ENCODE measurements at places on chromosomes 1 and 21. TPM values are rescaled to one million over a fixed set of nuclear protein-coding genes. Genes with fewer than 3 reads are reported as not detected.

DNA sequence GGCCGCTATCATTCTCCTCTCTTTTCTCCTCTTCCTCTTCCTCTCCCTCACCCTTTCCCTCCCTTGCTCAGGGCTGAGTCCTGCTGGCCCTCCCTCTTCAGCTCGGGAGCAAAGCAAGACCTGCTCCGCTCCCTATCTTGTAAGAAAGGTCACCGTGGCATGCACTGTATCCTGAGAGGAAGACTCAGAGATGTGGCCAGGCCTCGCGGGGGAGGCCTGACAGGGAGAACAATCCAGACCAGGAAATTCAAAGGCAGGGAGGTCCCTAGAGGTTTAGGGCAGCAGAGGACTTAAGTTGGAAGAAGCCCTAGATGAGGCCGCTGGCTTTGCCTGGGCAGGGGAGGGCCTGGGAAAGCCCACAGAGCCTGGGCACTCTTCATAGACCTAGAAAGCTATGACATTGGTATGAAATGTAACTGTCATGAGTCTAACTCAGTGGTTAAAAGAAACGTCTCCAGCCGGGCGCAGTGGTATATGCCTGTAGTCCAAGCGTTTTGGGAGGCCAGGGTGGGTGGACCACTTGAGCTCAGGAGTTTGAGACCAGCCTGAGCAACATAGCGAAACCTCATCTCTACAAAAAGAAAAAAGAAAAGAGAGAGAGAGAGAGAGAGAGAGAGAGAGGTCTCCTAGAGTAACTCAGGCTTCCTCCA is 14.6 kb upstream of the PTAFR start:
- no peak for DNase-seq

GRCh38 chr1:8866173-8866791 is 12.2 kb downstream of the ENO1 start:
- no peak for DNase-seq

DNA sequence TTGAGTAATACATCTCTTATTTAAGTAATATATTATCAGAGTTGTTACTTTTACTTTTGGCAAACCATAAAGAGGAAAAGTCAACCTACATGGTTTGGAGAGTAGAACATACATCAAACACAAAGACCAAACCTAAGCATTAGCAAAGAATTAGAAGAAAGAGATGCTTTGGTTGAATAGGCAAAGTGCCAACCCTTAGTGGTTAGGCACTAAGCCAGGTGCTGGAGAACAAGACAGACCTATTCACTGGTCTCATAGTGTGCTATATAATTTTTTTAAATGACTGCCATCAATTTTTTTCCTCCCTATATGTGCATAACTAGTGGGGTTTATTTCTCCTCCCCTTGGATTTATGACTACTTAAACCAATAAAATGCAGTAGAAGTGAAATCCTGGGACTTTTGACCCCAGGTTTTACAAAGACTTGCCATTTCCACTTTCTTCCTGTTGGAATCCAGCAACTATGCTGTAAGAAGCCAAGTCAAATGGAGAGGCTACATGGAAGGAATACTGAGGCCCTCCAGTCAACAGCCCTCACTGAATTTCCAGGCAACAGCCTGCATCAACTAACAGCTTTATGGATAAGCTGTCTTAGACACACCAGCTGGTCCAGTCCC is 69.8 kb upstream of the HAO2 start:
- no peak for DNase-seq

DNA sequence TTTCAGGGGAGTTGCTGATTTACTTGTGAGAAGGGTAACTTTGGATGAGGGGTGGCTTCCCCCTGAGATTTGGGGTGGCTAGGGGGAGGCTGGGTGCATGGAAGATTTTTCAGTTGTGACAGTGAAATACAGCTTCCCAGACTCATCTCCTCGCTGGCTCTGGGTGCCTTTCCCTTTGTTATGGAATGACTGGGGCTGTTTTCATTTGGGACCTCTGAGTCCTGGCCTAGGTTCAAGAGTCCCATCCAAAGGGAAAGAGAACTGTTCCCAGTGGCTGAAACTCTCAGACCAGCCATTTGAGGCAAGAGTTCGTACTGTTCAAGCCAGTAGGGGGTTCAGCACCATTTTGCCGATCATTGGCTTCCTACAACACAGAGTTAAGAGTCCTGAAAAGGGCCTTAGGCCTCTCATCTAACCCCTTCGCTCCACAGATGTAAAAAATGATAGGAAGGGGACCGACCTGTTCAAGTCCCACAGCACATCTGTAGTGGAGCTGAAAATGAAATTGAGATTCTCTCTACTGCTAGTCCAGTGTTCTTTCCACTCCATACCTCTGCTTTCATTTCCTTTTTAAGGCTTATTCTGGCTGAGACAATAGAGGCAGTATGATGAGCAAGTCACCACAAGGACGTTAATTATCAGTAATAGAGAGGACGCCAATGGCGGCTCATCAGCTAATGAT is 958 bp downstream of the DDR2 start:
- no peak for DNase-seq

DNA sequence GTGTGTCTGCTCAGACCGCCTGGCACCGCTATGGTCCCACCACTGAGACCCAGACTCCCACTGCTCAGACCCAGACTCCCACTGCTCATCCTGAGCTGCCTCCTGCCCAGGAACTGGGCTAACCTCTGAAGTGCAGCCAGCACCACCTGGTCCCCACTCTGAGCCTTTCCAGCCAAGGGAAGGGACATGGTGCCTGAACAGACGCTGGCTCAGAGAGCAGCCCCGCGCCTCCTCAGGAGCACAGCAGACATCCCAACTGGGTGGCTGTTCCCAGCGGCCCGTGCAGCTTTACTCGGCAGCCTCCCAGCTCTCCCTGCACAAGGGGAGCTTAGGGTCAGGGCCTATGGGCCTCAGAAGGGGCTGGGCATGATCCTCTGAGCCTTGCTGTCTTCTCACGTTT is 27.8 kb upstream of the CNTN2 start:
- no peak for DNase-seq

- DNase-seq, result no peak
Observed at GRCh38 chr1:115239148-115239422, 99.0 kb downstream of the NGF start.

DNA sequence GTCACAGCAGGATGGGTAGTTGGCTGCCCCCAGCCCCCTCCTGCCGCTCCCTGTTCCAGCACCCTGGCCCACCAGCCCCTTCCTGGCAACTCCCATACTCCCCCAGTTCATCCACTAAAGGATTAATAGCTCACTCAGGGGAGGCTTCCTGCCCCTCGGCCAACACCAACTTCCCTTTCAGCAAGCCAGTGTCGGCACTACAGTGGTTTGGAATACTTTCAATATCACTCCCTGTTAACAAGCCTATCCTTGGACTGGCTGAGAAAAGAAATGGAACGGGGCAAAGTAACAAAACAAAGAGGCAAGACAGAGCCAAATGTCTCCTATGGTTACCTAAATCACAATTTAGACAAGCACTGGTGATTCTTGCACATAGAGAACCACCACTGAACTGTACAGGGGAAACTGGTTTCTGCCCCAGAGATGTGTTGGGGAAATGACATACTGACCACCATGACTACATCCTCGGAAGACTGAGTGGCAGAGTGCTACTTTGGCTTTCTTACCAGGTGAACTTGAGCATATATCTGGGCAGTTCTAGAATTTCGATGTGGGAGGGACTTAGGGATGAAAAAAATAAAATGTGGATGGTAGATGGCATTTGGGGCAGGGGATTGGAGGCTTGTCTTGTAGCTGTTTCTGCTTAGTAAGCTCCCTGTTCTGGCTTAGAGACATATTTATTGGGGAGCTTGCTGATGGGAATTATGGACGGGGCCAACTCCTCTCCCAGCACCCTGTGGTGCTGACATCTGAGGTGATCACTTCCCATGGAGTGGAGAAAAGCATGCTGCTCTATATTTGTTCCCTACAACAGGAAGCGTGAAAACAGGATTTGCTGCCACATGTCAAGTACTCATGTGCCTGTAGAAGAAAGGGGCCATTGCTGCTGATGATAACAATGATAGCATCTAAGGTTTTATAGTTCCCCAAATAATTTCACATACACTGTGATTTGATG is 7.1 kb upstream of the CAPN2 start:
- DNase-seq, result no peak

DNA sequence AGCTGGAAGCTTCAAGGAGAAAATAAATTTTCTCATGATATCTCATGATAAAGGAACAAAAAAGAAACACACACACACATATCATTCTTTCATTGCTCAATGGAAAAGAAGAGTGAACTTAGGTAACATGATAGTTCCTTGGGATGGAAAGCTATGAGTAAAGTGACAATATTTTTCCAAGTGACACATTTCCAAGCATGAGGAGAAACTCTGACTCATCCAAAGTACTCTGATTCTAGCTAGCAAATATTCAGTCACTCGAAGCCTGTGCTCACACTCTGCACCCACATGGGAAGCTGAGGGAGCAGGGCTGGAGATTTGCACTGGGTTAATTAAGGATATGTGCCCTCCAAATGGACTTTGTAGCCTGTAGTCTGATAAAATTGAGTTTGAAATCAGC is 222.4 kb downstream of the LRRC40 start:
- no peak for DNase-seq

DNA sequence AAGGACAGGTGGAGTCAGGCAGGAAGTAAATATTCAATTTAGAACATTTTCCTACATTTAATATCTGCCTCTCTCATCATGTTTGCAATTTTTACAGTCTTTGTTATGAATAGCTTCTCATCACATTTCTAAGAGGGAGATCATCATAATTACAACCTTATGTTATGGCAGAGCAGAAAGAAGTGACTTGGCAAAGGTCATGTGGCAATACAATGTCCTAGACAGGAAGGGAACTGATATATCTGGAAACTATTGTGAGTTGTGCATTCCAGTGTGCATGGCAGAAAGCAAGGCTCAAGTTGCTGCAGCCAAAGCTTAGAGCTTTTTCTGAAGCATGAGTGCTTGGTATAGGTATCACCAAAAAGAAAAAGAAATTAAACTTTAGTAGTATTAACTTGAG is 43.8 kb upstream of the PRRX1 start:
- DNase-seq, result no peak

GRCh38 chr1:60668585-60668984 is 413.8 kb upstream of the NFIA start:
- no peak for DNase-seq

- no peak for DNase-seq
Observed at GRCh38 chr1:70811815-70812214, 235.8 kb downstream of the PTGER3 start.

DNA sequence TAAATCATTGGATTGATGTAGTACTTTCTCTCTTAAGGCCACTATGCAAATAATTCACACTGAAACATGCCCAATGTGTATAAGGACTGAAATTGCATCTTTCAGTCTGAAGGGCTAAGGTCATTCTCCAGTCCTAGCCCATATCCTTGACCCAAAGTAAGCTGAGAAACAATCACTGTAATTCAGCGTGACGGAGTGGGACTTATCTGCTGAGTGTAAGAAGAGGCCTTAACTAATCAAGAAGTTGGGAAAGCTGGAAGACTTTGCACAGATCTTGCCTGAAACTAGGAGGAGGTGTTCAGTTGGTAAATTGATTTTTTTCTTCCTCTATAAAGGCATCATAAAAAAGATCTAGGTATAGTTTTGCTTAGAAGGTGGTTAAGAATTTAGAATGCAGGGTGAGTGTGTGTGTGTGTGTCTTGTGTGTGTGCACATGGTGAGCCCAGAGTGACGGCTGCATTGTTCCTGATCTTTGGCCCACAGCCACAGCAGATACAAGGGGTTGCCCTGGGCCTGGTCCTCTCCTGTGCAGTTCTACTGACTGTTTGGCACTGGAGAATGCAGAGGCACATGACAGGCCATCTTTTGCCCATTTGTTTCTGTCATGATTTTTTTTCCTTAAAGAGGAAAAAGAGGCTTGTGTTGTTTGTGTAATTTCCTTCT is 13.3 kb upstream of the PPP2R5A start:
- DNase-seq, result no peak

DNA sequence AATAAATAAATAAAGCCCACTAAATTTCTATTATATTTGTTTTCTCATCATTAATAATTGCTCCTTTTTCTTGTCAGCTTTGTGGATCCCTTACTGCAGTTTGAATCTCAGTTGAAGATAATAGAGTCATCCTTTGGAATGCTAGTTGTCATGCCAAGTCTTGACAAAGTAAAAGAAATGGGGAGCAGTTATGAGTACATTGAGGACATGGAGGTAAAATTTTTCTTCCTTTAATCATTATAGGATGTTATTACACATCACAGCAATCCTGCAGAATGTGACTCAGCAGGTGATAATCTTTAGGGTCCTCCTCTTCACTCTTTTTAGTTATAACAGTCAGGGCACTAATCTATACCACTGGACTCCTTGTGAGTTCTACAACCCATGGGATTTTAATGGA is 24.1 kb downstream of the MROH9 start:
- DNase-seq, result no peak

DNA sequence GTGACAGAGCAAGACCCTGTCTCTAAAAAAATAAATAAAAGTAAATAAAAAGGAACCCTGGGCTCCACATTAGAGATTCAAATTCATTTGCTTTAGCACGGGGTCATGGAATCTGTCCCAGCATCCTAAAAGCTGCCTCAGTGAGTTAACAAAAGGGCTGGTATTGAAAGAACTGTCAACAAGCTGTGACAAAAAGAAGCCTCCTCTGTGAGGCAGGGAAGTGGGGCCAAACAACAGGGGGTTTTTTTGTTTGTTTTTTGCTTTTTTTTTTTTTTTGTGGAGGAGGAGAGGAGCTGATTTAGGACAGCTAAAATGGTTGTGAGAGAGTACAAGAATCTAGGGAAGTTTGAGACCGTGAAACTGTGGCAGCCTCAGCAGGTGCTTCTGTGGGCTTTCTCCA is 115.7 kb downstream of the LIPI start:
- DNase-seq, result no peak

DNA sequence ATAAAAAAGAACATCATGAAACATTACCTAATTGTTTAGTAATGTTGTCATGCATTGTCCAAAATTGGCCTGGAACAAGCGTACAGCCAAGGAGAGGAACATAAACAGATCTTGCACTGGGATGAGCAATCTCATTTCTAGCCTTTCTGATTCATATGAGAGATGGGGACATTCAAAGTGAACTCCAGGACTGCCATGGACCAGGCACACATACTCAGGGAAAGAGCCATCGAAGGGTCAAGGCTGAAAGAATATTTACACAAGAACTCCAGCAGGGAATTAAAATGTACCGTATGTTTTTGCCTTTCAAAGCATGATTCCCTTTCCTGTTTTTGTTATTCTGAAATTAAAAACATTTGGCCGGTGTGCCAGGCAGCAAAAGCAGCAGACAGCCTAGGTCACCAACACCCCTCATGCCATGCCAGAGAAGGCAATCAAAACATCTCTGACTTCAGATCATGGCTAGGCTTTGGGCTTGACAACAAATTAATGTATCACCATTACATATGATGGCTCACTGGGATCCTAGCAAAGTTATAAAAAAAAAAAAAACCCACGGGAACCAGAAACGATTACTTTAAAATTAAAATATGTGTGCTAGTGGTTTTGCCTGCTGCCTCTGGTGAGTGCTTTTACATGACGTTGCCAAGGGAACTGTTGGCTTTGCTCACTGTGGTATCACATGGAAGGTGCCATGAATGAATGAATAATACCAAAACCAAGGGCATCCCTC is 159.8 kb downstream of the TGFBR3 start:
- no peak for DNase-seq

Gene ESPN
- 0.69 TPM for total RNA-seq

Gene F3
- total RNA-seq, result 76.6 TPM

Gene MPL
- not detected for total RNA-seq

Gene IVL
- not detected for total RNA-seq

Gene CTSK
- total RNA-seq, result 34.6 TPM
